ENCODE measurements at places on chromosomes 3 and 15.
A peak's percentile ranks its signal among the peaks of the same experiment; 100 is the strongest.

DNA sequence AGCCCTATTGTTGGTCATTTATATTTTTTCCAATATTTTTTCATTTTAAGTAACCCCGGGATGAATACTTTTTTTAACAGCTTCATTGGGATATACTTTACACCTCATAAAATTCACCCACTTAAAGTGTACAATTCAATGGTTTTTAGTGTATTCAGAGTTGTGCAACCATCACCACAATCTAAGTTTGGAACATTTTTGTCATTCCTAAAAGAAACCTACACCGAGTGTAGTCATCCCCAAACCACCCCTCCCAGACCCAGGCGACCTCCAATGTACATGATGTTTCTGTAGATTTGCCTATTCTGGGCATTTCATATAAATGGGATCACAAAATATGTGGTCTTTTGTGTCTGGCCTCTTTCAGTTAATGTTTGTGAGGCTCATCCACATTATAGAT lies 118.3 kb upstream of the FRMD4B start:
- DNase-seq, result no peak

DNA sequence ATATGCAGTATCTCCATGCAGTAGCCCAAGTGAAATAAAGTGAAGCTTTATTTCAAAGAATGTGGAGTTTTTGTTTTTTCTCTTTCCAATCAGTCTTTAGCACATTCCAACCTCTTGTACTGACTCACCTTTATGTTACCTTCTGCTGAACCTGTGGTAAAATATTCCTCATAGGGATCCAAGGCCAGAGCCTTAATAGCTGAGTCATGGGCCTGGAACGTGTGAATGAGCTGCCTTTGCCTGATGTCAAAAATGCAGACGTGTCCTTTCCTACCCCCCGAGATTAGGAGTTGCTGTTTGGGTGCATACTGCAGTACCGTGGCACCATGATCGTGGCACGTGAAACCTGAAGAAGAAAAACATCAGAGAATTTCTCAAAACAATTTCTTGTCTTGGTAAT lies 108.5 kb downstream of the GLDN start:
- no peak for DNase-seq

DNA sequence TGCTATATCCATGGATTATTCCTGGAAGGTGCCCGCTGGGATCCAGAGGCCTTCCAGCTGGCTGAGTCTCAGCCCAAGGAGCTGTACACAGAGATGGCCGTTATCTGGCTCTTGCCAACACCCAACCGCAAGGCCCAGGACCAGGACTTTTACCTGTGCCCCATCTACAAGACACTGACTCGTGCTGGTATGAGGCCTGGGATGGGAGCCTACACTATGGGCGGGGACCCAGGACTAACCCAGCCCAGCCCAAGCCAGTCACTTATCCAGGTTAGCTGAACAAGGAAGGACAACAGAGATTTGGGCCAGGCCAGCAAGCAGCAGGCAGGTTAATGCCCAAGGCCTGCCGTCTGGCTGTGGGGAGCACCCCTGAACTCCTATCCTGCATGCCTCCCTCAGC lies 45.3 kb downstream of the SEMA3G start:
- DNase-seq, result no peak

- no peak for DNase-seq
Observed at GRCh38 chr3:17182166-17182565, 297.4 kb downstream of the PLCL2 start.

DNA sequence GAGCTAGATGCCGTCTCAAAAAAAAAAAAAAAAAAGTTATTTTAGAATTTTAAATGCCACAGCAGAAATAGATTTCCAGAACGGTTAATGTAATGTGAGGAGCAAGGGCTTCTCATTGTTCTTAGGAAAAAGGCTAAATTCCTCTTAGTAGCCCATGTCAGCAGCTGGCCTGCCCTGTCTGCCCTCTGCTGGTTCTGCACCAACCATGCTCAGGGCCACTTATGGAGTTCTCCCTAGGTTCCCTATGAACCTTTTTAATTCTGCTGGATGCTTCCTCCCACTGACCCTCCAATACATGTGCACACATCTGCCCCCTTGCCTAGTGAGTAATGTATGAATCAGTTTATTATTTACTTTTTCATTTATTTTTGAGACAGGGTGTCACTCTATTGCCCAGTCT lies 32.2 kb upstream of the DPPA4 start:
- DNase-seq, result no peak

GRCh38 chr15:80480171-80480811 lies 76.1 kb downstream of the ARNT2 start:
- DNase-seq, result no peak

DNA sequence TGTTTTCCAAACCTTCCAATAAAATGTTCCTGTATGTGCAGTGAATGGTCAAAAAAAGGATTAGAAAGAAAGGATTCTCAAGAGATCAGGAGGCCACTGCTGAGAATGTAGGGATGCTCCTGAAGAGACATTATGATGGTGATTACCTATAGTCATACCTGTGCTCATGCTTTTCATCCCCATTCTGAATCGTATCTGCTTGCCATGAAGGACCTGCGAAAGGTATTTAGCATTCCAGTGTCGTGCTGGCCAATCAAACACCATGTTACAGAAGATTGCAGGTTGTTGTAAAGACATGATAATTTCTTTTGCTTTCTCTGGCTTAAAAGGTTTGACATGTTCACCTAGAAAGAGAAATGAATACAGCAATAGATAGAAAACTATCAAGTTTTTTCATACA lies 16.1 kb downstream of the HSPBAP1 start:
- DNase-seq, result no peak

GRCh38 chr3:187720337-187720670 lies 17.9 kb upstream of the RTP2 start:
- no peak for DNase-seq

DNA sequence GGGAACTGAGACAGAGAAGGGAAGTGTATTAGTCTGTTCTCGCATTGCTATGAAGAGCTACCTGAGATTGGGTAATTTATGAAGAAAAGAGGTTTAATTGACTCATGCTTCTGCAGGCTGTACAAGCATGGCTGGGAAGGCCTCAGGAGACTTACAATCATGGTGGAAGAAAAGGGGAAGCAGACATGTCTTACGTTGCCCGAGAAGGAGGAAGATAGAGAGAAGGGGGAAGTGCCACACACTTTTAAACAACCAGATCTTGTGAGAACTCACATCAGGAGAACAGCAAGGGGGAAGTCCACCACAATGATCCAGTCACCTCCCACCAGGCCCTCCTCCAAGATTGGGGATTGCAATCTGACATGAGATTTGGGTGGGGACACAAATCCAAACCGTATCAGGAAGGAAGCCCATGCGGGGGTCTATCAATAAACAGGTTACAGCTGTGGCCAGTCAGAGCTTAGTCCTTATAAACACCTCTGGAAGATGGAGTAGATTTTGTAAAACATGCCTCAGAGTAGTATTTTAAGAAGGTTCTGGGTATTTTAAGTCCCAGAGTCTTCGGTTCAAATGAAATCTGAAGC lies 153.9 kb downstream of the GHSR start:
- DNase-seq, result no peak

DNA sequence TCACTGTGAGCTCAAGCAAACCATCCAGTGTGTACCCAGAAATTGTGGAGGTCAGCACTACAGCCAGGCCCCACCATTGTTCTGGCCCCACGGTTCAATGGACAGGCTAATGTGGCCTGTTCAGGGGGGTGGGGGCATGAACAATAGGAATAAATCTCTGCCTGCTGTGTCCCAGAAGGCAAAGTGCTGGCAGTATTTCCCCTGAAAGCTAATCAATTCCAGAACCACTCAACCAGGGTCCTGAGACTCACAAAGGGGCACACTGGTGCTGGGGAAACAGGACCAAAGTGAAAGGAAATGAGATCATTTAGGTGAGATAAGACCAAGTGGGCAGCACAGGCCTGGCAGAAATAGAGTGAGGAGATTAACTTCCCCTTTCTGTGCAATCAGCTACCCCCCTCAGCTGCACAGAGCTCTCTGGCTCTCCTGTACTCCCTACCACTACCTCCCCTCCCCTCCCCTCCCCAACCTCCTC lies 11.5 kb downstream of the CRYGS start:
- no peak for DNase-seq

DNA sequence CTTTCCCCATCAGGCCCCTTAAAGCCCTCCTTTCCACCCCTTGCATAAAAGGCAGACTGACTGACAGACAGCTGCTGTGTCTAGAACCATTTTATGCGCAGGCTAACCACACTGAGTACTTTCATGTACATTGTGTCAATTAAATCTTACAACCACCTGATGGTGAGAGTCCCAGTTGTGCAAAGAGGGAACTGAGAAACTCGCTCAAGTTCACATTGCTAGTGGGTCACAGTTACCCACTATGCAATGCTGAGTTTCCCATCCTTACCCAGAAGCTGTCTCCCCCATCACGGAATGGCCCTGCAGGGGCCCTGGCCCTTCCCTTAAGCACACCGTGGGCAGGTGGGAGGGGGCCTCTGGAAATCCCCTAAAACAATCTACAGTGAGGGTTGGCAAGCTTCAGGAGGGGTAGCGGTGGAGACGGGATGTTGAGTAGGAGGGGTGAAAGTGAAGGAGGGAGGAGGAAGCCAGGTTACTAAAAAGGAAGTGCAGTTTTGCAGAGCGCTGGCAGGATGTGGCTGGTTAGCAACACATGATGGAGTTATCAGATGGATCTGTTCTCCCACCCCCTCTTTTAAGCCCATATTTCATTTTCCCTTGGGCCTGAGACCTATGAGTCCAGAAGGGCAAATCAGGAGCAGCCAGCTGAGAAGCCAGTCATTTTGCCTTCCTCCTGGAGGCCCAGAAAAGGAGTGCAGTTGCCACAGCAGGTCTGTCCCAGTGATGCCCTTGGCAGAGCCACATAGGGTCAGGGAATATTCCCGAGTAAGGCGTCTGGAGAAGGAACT lies 30.0 kb downstream of the STARD5 start:
- DNase-seq, result peak; percentile 60

DNA sequence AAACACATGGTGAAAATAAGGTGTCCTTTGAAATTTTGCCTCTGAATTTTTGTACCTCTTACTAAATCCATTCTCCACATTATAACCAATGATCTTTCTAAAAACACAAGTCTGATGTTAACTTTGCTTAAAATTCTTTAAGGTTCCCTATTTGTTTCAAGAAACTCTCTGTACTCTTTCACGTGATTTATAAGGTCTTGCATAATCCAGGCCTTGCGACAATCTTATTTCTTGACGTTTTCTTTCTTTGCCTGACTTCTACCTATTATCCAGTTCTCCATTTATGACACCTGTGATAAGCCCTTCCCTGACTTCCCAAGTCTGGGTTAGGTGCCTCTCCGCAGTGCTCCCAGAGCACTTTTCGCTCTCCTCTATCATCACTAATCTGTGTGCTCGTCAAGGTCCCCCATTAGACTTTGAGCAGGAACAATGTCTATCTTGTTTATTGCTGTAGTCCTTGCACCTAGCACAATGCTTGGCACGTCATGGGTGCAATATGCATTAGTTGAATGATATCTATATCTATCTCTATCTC lies 24.3 kb upstream of the KPNA1 start:
- DNase-seq, result no peak

- no peak for DNase-seq
Observed at GRCh38 chr3:141386126-141386488, 17.8 kb downstream of the ZBTB38 start.

GRCh38 chr3:70753572-70753971 lies 441.1 kb upstream of the MDFIC2 start:
- DNase-seq, result no peak

DNA sequence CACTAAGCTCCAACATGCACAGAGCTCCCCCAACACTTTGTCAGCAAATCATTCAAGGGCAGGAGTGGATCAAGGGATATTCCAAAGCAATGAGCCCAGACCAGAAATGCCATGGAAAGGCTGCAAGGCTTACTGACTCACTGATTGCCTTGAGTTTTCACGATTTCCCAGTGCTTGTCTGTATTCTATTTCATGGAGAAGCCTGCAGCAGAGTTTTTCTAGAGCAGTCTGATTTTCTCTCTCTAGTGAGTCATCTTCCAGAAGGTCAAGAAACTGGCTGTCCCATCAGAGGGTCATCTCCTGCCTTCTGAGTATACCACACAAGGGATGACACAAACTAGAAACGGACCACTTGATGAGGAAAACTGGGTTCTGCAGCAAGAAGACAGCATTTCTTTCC lies 16.5 kb downstream of the LMCD1 start:
- no peak for DNase-seq

- DNase-seq, result no peak
Observed at GRCh38 chr3:23389089-23389488, 186.0 kb downstream of the UBE2E2 start.

- no peak for DNase-seq
Observed at GRCh38 chr3:141384157-141384556, 15.9 kb downstream of the ZBTB38 start.

- no peak for DNase-seq
Observed at GRCh38 chr15:27694506-27695087, 404.5 kb downstream of the OCA2 start.

- DNase-seq, result no peak
Observed at GRCh38 chr3:19888428-19889152, 45.4 kb downstream of the EFHB start.

DNA sequence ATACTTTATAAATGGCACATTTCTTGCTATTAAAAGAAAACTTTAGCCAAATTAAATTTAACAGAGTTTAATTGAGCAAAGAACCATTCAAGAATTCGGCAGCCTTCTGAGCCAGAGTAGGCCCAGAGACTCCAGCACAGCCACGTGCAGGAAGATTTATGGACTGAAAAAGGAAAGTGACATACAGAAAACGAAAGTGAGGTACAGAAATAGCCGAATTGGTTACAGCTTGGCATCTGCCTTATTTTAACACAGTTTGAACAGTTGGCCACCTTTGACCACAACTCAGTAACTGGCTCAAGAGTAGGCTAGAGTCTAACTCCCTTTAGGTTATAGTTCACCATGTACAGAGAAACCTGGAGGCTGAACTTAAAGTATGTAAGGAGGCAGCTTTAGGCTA lies 17.6 kb downstream of the CFAP44 start:
- no peak for DNase-seq

DNA sequence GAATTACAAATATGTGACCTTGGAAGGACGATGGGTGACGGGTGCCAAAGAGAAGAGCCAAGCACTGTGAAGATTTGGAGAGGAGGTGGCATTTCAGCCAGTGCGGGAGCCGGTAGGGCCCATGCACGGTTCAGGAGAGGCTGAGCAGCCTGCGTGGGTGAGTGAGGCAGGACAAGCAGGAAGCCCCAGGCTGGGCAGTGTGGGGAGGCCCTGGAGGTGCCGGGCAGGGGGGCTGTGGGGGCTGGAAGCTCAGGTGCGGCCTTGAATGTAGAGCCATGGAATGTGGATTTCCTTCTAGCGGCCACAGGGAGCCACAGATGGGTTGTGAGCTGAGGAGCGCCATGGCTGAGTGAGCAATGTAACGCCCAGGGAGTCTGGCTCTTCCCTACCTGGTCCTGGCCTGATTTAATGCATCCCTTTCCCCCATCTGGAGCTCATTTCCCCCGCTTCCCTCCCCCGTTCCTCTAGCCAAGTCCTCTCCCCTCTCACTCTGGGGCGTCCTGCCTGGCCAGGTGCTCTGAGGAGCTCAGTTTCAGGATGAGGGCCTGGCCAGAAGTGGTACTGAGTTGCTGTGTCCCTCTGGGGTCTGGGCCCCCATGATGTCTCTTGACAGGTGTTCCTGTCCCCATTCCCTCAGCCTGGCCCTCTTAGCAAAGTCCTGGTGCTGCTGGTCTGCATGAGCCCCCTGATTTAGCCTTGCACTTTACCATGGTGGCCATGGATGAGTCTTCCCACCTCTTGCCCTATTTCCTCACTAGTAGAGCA lies 41.8 kb upstream of the IQSEC1 start:
- no peak for DNase-seq
